Activated T-cell treated with anti-CD3 and anti-CD28 coated beads for 1 hour (primary cell): ENCODE measurements at places on chromosomes 16 and 17.

- peak; percentile 88 for DNase-seq
Observed at GRCh38 chr16:23835390-23836077, at the start of gene PRKCB. TSS of gene PRKCB (plus strand) at chr16:23835983.

DNA sequence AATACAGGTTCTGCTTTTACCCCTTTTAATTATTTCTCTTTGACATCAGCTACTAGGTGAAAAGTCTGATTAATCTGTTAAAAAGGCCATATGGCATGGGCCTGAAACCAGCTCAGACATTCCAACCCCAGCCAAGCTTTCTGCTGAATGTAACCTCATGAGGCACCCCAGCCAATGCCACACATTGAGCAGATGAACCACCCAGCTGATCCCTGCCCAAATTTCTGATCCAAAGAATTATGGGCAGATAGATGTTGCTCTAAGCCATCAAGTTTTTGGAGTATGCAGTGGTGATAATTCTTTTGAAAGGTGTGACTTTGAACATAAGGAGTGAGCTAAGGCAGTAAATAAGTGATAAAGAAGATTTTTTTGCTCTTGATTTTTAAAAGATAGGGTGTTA, 177.6 kb upstream of the AXIN2 start:
- DNase-seq: no peak

GRCh38 chr17:31373150-31374093, 18.1 kb upstream of the RAB11FIP4 start:
- no peak for DNase-seq

DNA sequence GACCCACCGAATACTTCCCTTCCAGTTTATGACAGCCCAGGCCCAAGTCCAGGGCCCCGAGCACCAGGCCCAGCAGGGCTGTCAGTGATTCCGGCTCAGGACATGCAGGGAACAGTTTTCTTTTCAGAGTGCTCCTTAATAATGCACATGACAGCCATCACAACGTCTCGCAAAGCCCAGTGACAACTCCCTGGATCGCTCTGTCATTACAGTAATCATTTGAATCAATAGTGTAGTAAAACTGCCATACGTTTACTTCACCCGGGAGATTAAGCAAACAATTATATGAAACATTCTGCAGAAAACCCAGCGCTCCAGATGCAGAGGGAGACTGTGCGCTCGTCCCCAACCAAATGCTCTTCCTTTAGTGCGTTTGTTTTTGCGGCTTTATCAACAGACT, 162.6 kb upstream of the CDH13 start:
- DNase-seq: no peak

GRCh38 chr17:35057332-35057915, 6.1 kb downstream of the RFFL start:
- no peak for DNase-seq

GRCh38 chr17:18039535-18040260, 490 bp downstream of the GID4 start:
- no peak for DNase-seq

- no peak for DNase-seq
Observed at GRCh38 chr17:32157225-32157624, 14.9 kb downstream of the RHOT1 start.
